Stimulated activated CD4-positive, alpha-beta T cell treated with anti-CD3 and anti-CD28 coated beads, Interleukin-4, amount 100 ng/mL, for 1 hour (primary cell): ENCODE measurements at places on chromosomes 11 and 22.
A peak's percentile ranks its signal among the peaks of the same experiment; 100 is the strongest.

DNA sequence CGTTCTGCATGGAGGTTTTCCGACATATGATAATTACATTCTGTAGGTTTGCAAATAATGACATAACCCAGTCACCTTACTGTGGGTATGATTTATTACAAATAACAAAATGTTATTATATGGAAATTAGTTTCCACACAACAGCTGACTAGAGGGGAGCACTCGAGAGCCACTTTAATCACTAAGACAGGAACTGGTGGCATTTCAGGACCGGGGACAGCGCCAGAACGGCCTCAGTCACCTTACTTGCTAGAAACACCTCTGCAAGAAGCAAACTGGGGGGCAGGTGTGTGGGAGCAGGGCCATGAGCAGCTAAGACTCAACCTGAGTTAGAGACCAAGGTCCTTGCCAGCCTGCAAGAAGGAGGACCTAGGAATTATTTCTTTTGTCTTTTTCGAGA lies 199.9 kb downstream of the DSCAML1 start:
- peak; percentile 46 for DNase-seq

DNA sequence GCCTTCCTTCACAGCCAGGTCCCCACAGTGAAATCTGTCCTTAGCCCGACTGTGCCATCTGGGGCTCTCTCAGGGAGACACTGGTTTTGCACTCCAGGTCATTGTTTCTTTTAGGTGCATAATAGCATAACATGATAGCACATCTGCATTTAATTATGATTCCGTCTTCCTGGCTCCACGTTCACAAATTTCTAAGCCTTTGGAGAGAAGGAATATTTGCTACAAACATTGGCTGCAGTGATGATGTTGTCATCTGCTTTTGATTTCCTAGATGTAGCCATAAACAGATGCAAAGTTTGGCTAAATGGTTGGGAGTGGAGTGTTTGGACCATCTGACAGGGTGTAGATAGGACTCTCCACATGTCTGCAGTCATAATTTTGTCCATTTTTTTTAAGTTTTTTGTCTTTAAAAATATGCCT lies 12.0 kb upstream of the CAT start:
- no peak for DNase-seq

- DNase-seq = no peak
Observed at GRCh38 chr11:92253421-92253820, 28.8 kb downstream of the FAT3 start.

GRCh38 chr11:133889893-133890292 lies 44.6 kb upstream of the SPATA19 start:
- DNase-seq = no peak

GRCh38 chr11:61147271-61147670 lies 14.0 kb downstream of the VPS37C start:
- no peak for DNase-seq

DNA sequence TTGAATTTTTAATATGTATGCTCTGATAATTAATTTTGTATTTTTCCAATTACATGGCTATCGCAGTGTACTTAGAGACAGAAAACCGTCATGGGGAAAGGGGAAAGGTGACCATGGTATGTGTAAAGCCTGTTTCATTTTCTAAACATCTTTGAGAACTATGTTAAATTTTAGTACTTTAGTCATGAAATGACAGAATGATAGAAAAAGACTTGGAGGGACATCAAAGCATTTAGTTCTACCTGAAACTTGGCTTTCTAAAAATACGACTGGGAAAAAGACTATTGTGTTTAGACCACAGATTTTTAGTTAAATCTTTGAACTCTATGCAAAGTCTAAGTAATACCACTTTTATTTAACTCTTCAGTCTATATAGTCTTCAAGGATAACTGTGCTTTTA lies 54.1 kb downstream of the MAML2 start:
- no peak for DNase-seq

DNA sequence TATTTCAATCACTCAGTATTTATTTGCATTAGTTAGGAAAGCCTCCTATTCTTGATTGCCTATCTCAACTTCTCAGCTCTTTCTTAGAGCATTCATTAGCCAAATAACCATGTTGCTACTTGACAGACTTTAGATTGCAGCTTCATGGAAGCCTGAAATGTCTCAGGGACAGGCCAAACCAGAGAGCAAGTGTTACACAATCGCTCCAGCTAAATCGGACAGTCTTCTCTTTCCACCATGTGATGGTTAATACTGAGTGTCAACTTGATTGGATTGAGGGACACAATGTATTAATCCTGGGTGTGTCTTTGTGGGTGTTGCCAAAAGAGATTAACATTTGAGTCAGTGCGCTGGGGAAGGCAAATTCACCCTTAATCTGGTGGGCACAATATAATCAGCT lies 106.5 kb upstream of the DRD2 start:
- no peak for DNase-seq

GRCh38 chr22:44691796-44692661 lies 10.0 kb upstream of the PRR5 start:
- DNase-seq = no peak

GRCh38 chr11:24391167-24391566 lies 105.7 kb upstream of the LUZP2 start:
- DNase-seq = no peak

DNA sequence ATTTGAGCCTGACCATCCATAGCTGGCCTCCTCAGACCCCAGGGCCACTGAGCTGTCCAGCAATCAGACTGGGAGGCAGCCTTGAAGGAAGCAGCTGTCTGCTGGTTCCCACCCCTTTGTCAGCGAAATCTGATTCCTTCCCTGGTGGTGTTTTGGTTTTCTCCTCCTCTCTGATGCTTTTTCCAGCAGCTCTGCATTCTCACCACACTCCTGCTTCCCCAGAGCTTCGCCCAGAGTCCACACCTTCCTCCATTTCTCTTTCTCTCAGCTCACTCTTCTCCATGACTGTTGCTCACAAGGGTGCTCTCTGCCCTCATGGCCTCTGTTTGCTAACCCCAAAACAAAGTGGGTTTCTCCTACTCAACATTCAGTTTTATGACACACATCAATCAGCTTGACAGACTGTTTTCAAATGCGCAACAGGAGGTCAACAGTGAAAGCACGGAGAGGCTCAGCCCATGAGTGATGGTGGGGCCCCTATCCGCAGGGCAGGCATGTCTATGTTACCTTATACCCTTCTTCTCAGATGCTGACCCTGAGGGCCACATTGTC lies 130.6 kb upstream of the MTNR1B start:
- no peak for DNase-seq

DNA sequence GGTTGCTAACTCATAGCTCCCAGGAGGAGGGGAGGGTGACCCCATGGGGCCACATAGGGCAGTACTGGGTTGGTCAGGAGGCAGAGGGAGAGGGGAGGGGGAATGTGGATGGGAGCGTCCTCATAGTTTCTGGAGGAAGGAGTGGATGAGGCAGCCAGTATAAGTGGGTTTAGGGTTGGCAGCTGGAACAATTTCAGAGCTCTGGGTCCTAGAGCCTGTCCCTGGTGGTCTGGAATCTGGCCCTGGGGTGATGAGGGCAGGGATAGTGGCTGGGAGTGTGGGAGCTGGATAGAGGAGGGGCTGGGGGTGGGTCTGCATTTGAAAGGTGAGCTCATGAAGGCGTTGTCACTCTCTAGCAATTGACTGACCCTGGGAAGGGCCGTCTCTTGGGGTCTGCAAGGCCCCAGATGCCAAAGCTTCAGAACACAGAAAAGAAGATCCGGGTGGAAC lies 5.3 kb upstream of the MRGPRG start:
- no peak for DNase-seq

GRCh38 chr11:1935156-1936071 lies 11.7 kb upstream of the MRPL23 start:
- DNase-seq = no peak

DNA sequence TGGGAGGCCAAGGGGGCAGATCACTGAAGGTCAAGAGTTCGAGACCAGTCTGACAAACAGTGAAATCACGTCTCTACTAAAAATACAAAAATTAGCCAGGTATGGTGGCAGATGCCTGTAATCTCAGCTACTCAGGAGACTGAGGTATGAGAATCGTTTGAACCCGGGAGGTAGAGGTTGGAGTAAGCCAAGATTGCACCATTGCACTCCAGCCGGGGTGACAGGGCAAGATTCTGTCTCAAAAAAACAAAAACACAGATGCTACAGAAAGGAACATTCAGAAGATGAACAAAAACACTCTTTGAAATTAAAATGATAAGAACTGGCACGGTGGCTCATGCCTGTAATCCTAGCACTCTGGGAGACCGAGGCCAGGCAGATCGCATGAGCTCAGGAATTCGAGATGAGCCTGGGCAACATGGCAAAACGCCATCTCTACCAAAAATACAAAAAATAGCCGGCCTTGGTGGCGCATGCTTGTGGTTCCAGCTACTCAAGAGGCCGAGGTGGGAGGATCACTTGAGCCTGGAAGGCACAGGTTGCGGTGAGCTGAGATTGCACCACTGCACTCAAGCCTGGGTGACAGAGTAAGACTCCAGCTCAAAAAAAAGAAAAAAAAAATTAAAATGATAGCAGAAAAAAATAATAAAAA lies 8.5 kb downstream of the RAB6A start:
- DNase-seq = no peak

GRCh38 chr11:17649696-17650095 lies 69.7 kb upstream of the MYOD1 start:
- no peak for DNase-seq

- DNase-seq = no peak
Observed at GRCh38 chr22:32430352-32430751, 18.3 kb upstream of the RTCB start.

DNA sequence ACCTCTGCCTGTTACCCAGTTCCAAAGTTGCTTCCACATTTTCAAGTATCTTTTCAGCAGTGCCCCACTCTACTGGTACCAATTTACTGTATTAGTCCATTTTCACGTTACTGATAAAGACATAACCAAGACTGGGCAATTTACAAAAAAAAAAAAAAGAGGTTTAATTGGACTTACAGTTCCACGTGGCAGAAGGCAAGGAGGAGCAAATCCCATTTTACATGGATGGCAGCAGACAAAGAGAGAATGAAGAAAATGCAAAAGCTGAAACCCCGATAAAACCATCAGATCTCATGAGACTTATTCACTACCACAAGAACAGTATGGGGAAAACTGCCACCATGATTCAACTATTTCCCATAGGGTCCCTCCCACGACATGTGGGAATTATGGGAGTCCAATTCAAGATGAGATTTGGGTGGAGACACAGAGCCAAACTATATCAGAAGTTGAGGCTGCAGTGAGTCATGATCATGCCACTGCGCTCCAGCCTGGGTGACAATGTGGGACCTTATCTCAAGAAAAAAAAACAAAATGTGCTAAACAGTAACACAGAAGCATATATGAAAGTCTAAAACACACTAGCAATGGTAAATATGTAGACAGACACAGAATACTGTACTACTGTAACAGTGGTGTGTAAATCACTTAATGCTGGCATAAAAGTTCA lies 190.3 kb upstream of the ZC3H12C start:
- DNase-seq = no peak

DNA sequence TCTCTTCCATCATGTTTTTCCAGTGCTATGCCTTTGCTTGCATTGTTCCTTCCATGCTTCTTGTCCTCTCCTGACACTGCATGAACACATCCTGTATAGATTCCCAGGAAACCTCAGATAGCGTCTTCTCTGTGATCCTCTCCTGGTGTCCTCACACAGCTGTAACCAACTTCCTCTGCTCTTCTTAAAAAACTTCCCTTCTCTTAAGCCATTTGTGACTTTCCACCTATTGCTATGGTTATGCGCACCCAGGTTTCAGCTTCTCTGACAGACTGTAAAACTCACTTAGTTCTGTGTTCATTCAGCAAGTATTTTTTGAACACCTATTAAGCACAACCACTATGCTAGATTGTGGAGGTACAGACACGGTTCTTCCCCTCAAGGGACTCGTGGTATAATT lies 5.1 kb upstream of the APLP2 start:
- no peak for DNase-seq

DNA sequence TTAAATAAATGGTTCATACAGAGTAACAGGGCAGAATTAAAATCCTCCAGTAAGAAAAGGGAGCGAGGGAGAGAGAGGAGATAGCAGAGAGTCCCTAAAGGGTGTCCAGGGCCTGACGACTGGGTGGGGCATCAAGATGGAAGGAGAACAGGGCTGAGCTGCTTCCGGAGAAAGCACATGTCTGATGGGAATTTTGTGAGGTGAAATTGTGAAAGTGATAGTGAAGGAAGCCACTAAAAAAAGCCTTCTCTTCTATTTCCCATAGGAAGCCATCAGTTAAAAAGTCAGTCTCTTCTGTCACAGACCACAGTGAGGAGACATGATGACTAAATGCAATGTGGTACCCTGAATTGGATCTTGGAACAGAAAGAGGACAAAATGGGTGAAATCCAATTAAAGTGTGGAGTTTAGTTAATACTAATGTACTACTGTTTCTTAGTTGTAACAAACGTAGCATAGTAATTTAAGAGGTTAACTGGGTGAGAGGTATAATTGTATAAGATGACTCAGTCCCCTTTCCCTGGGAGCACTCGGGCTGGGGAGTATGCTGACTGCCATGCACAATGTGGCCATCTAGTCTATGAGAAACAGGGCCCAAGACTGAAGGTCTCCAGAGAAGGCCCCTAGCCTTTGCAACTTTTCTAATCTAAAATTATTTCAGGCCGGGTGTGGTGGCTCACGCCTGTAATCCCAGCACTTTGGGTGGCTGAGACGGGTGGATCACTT lies 29.5 kb upstream of the FCHSD2 start:
- DNase-seq = no peak

DNA sequence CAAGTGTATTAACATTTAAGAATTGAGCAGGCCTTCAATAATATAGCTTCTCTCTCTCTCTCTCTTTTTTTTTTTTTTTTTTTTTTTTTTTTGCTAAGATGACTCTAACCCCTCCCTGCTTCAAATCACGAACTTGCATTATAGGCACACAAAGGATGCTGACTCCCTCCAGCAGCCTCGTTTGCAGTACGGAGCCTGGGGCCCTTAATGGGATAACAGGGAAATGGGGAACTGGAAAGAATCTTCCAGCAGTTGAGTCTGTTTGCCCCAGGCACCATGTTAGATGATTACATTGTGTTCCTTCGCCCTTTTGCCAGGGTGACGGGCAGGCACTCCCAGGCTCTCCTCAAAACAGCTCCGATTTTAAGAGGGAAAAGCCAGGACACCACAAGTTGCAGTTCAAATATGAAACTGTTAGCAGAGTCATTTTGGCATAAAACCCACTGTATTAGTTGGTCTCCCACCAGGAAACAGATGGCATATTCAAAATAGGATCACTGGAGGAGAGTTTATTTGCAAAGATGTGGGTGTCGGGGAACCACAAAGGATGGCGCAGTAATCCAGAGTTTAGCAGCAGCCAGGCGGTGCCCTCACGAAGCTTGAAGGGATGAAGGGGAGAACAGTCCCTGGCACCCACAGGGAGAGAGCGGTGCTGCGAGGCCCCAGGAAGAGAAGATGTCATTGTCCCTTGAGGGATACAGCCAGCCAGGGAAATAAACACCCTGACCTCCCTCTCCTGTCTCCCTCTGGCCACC lies 26.5 kb upstream of the TREH start:
- no peak for DNase-seq

DNA sequence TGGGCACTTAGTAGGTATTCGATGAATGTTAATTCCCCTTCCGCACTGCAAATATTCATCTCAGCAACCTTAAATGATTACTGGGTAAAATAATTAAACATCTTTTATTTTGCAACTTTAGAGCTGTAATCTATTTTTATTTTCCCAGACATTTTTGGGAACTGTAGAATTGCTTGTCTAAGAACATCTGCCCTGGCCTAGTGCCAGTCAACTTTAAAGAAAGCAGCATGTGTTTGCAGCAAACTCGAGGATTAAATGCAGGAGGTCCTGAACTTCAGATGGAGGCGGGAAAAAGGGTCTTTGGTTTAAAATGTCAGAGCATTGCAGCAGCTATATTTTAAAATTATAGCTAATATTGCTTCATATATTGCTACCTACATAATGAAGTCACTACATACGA lies 190.0 kb downstream of the PGR start:
- no peak for DNase-seq
